ENCODE measurements at places on chromosomes 5 and 9. TPM values are rescaled to one million over a fixed set of nuclear protein-coding genes. Genes with fewer than 3 reads are reported as not detected.
A peak's percentile ranks its signal among the peaks of the same experiment; 100 is the strongest.

Gene LCN1
- polyA plus RNA-seq, result not detected

Gene HSPB3
- polyA plus RNA-seq, result 0.67 TPM

DNA sequence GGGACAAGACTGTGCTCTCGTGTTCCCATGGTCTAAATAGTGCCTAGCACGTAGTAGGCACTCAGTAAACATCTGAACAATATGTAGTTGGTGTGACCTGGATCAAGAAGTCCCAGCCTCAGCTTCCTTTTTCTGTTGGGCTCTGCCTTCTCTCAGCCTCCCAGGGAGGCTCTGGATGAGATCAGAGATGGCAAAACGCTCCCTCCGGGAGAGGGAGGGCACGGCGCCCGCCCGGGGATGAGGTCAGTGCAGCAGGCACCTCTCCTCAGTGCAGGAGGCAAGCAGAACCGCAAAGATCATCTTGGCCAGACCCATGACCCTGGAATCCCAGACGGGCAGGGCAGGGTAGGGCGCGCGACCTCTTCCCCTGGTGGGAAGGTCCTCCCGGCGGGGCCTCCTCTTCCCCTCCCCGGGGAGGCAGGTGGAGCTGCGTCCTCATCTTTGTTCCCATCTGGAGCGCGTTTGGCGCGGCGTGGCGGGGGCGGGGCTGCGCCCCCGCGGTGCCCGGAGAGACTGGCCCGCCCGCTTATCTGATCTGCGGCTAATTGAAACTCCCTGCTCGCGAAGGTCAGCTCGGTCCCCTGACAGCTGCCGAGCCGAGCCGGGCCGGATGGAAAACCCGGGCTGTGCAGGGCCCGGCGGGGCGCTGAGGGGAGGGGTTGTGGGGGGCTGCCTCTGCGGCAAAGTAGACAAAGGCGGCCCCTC is 60.9 kb downstream of the CXXC5 start:
- DNase-seq, result no peak

- no peak for DNase-seq
Observed at GRCh38 chr5:21765406-21765805, 1087.7 kb downstream of the CDH12 start.

DNA sequence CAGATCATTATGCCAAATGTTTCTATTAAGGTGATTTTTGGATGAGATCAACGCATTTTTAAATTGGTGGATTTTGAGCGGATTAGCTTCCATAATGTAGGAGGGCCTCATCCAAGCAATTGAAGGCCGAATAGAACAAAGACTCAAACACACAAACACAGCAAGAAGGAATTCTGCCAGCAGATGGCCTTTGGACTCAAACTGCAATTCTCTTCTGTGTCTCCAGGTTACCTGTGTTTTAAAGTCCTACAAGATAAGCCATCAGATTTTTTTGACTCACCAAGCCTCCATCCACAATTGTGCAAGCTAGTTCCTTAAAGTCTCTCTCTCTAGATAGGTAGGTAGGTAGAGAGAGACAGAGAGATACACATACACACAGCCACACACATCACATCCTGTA is 25.5 kb downstream of the CDH6 start:
- DNase-seq, result no peak

- no peak for DNase-seq
Observed at GRCh38 chr9:134552349-134552990, 89.1 kb upstream of the COL5A1 start.

DNA sequence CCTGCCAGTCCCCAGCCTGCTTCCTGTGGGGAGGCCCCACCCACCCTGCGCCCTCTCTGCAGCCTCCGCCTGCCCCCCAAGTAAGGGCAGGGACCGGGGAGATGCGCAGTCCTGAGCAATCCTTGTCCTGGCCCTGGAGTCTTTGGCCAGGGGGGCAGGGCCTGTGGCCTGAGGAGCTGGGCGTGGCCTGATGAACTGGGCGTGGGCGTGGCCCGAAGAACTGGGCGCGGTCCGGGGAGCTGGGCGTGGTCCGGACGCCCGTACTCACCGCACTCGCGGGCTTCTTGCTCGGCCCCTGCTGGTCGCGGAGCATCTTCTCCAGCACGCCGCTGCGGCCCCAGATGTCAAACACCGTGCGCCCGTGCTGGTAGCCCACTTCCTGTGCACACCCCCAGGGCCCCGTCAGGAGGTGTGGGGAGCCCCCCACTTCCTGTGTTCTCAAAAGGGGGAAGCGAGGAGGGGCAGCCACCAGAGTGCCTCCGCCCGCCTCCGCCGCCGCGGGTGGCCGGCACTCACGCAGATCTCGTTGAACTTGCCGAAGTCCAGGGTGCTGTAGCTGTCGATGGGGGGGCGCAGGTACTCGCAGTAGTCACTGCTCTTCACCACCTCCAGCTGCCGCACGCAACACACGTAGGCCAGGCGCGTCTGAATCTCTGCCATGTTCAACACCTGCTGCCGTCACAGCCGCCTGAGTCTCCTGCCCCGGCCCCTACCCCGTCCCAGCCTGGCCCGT is 2.7 kb upstream of the NSMF start:
- no peak for DNase-seq

DNA sequence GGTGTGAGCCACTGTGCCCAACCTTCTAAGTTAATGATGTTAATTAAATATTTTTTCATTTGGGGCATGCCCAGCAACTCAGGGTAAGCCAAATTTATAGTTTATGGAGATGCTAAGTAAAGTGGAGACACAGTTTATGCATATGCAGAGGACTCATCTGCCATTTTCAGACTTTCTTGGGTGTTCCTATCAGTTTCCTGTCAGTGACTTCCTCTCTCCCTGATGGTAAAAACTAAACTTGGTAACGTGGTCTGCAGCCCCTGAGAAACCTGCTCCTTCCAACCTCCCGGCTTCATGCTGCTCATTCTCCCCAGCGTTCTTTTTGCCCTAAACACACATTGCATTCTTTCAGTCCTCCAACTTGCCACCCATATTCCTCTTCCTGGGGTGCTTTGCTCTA is 48.4 kb upstream of the TUT7 start:
- no peak for DNase-seq

DNA sequence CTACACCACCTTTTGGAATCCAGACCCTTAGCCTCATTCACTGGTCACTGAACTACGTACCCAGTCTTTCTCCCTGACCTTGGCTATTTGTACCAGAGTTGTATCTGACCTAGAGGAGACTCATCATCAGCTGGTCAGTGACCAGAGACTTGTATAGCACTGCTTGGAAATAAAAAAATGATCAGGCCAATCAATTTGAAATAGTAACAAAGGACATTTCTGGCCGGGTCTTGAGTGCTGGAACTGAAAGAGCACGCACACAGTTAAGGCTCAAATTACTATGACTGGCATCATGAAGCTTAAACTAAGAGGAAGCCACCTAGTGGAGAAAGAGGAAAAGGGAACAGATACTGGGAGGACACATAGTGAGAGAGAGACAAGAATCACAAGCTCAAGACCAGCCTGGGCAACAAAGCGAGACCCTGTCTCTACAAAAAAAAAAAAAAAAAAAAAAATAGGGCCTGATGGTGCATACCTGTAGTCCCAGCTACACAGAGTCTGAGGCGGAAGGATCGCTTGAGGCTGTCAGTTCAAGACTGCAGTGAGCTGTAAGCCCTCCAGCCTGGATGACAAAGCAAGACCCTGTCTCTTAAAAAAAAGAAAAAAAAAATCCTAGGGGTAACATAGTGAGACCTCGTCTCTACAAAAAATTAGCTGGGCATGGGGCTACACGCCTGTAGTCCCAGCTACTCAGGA is 12.8 kb upstream of the SRP19 start:
- DNase-seq, result peak; percentile 32
